ENCODE measurements at places on chromosomes 12 and 14.

GRCh38 chr12:45415393-45415817 is 199.5 kb downstream of the ANO6 start:
- peak; percentile 98 for DNase-seq

GRCh38 chr12:41103614-41104013 is 84.5 kb upstream of the PDZRN4 start:
- no peak for DNase-seq

- no peak for DNase-seq
Observed at GRCh38 chr12:89960011-89960507, 251.4 kb upstream of the ATP2B1 start.

DNA sequence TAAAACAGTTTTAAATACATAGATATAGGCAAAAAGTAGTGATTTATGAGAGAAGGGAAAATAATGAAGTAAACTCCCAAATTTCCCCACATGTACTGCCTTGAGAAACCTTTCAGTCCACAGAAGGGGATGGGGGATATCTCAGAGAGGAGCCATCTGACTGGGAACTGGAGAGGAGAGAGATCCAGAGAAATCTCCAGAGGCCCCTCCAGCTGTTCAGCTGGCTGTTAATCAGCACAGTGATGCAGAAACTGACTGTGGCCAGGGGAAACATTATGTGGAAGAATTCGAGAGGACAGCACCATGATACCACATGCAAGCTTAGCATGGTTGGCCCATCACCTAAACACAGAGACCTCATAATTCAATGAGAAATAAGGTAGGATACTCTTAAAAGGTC is 1165.9 kb upstream of the TMEM132C start:
- peak; percentile 45 for DNase-seq

DNA sequence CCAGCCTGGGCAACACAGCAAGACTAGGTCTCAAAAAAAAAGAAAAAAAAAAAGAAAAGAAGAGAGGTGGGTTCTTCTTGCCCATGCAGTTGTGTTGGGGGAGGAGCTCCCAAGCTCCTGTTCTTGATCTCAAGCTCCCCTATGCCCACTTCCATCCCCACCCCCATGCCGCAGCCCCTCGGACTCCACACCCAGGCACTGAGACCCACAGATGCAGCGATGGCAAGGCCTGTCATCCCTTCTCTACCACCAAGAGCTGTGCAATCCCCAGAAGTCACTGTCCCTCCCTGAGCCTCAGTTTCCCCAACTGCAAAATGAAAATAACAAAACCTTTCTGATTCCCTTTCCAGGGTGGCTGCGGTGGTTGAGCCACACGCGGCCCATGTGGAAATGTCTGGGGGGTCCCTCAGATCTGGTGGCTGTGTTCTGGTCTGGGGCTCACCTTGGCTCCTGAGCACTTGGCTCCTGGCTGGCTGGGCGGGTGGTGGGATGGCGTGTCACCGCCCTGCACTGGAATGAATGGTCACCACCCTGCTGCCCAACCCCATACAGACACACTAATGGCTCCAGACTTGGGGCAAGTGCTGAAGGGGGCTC is 22.6 kb upstream of the KIF26A start:
- DNase-seq = no peak

DNA sequence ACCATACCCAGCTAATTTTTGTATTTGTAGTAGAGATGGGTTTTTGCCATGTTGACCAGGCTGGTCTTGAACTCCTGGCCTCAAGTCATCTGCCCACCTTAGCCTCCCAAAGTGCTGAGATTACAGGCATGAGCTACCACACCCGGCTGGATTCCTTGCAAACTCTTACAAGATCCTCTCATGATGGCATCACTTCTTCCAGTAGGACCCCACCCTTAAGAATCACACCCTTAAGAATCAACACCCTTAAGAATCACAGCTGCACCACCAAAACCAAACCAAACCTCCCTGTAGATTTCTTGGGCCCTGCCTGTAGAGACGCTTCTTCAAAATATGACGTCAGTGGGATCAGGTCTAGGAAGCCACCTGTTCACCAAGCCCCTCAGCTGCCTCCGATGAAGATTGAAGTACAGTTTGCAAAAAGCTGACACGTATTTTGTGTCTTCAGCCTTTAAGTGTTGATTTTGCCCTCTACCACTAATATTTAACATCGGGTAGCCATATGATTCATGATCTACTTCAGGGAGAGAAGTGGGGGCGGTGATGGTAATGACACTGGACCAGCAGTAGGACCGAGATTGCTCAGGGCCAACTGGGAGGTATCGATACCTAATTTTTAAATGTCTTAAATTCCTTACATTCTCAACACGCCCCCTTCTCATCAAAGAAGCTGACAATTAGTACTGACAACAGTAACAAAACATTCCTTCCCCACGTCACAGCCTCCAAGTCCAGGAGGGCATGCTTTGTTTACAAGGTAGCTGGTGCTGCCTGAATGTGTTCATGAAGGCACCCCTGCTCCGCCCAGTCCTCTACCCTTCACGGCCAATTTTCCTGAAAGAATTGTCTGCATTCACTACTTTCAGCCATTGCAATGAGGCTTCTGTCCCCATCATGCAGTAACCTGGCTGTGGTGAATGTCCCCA is 57.2 kb downstream of the ESRRB start:
- DNase-seq = no peak

DNA sequence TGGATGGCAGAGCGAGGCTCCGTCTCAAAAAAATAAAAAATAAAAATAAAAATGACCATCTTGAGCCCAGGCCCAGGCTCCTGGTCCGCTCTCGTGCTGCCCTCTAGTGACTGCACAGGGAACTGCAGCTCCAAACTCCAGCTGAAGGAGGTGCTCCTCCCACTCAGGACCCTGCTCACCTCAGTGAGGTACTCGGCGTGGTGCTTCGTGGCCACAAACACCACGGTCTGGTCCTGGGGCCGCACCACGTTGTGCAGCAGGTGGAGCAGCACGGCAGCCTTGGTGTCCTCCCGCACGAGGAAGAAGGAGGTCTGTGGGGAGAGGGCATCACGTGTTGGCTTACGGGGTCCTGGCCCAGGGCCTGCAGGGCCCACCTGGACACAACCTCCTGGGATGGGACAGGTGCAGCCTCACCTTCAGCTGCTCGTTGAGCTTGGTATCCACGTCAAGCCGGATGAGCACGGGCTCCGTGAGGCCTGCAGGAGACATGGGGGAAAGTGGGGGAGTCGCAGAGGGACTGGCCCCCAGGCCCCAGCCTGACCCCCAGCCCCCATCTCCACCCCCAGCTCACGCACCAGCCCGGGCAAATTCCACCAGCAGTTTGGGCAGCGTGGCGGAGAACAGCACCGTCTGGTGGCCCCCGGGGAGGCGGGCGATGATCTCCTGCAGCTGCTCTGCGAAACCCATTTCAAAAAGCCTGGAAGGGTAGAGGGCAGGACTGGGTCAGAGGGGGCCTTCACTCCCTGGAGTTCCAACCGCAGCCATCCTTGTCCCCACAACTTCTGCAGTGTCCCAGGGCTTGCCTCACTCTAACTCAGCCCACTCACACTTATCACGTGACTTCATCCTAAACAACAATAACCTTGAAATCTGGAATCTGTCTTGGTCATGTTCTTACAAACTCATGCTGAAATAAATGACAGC is 10.6 kb downstream of the DDX54 start:
- no peak for DNase-seq

- DNase-seq = no peak
Observed at GRCh38 chr12:127107744-127108143, 1159.2 kb upstream of the TMEM132C start.

DNA sequence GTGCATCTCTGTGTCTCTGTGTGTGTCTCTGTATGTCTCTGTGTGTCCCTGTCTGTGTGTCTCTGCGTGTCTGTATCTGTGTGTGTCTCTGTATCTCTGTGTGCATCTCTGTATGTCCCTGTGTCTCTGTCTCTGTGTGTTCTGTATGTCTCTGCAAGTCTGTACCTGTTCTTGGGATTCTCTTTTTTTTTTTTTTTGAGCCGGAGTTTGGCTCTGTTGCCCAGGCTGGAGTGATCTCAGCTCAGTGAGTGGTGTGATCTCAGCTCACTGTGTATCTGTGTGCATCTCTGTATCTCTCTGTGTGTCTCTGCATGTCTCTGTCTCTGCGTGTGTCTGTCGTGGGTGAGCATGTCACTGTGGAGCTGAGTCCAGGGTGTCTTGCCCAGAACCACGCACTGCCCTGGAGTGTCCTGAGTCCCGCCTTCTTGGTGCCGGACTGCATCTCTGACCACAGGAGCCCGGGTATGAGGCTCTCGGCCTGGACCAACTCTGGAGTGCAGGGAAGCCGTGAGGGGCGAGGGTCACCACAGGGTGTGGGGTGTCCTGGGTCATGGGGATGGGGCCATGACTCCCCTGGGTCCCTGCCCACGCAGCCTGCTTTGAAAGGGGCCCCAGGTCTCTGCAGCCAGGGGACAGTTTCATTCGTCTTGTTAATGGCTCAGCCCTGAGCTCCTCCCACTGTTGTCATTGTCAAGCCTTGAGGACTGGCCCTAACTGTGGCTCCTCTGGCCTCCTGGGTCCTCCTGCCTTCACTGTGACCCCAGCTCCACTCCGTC is 11.8 kb downstream of the MYL2 start:
- DNase-seq = no peak

DNA sequence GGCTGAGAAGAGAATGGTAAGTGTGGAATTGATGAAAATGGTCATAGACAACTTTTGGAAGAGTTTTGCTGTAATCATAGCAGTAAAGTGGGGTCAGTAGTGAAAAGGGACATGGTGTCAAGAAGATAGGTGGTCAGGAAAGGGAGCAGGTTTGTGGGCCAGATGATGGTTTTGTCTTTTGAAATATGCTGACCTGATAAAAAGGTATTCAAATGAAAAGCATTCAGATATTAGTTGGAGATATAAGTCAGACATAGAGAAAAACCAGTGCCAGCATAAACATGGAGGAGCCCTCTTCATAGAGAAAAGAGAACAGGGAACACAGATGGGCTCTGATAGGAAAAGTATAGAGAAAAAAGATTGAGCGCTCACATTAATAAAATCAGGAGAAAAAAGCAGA is 518.3 kb downstream of the NRXN3 start:
- DNase-seq = no peak

GRCh38 chr12:112844814-112845565 is 53.4 kb downstream of the RPH3A start:
- no peak for DNase-seq

GRCh38 chr14:54189748-54190354 is 207.0 kb upstream of the CDKN3 start:
- peak; percentile 39 for DNase-seq

DNA sequence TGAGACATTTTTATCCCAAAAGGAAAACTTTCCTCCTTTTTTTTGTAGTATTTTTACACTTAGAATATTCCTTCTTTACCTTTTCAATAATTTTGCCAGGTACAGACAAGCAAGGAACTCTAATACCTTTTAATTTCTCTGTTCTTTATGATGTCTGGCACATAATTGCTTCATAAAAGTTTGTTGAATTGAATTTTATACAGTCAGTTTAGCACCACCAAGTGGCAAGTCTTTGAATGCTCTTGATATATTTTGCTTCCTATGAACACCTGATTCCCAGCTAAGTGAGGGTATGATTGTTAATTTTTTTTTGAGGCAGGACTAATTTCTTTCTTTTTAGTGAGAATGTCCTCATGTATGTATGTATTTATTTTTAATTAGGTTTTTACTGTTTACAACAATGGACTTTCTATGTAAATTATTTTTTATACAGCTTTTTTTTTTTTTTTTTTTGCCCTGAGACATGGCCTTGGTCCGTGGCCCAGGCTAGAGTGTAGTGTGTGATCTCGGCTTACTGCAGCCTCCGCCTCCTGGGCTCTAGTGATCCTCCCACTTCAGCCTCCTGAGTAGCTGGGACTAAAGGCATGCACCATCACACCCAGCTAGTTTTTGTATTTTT is 6.9 kb downstream of the TBC1D15 start:
- DNase-seq = no peak

- no peak for DNase-seq
Observed at GRCh38 chr12:52552681-52553195, at the start of gene KRT71. KRT71 (minus strand) TSS chr12:52553145; CDS start chr12:52553077, 68 bp downstream.

DNA sequence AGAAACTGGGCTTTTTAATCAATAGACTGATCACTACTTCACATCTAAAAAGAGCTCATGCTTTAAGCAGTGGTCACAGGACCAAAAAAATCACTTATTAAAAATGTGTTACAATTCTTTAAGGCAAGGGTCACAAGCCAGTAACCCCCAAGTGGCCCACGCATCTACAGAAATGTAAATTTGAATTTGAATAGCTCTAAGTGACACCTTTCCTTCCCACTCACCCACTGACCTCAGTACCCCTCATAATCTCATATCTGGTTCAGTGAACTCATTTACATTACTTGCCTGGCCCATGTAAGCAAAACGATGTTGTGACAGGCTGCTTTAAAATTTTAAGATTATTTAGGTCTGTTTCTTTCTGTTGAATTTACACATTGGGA is 27.4 kb downstream of the NELL2 start:
- no peak for DNase-seq

- no peak for DNase-seq
Observed at GRCh38 chr12:81465876-81466275, 293.3 kb downstream of the PPFIA2 start.

GRCh38 chr12:132153501-132154340 is 9.5 kb downstream of the NOC4L start:
- DNase-seq = peak; percentile 32

GRCh38 chr12:52740584-52740983 is 36.6 kb downstream of the KRT76 start:
- DNase-seq = no peak

GRCh38 chr12:116528498-116528897 is 30.7 kb upstream of the MAP1LC3B2 start:
- DNase-seq = no peak

- no peak for DNase-seq
Observed at GRCh38 chr12:131239384-131240094, 285.8 kb downstream of the ADGRD1 start.

GRCh38 chr14:79294499-79294898 is 916.8 kb downstream of the DIO2 start:
- DNase-seq = no peak

- DNase-seq = no peak
Observed at GRCh38 chr14:61334197-61334701, 12.9 kb downstream of the PRKCH start.

DNA sequence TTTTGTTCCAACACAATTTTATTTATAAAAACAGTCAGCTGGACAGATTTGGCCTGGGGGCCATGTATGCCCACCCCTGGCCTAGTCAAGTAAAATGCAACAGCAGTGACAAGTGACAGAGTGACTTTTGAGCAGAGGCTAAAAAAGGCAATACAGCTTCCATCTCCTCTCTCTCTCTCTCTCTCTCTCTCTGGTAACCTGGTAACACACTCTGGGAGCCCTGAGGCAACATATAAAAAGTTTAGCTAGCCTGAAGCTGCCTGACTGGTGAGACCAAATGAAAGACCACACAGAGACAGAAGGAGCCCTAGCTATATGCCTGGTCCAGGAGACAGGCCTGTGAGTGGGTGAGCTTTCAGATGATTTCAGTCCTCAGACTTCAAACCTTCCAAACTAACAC is 105.4 kb downstream of the DENND5B start:
- no peak for DNase-seq

GRCh38 chr12:131226345-131227265 is 272.9 kb downstream of the ADGRD1 start:
- DNase-seq = no peak
